ENCODE measurements at places on chromosomes 4 and X.

- DNase-seq: no peak
These were observed 69.2 kb downstream of the KIT start for GRCh38 chr4:54726907-54727306.

DNA sequence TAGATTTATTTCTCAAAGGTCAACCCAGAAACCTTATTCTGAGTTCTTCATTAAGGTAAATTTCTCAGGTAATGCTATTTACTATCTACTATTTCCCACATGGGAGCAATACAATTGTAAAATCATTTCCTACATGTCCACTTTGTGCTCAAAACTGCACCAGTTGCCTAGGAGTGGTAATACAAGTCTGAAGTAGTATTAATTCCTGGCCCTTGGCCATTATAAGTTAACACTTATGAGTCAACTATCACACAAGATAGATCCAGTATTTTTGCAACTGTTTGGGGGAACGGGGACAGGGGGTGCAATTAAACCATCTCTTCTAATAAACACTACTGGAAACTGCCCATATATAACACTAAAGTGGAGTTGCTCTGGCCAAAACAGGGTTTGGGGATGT, 48.9 kb downstream of the ACSL4 start:
- no peak for DNase-seq

DNA sequence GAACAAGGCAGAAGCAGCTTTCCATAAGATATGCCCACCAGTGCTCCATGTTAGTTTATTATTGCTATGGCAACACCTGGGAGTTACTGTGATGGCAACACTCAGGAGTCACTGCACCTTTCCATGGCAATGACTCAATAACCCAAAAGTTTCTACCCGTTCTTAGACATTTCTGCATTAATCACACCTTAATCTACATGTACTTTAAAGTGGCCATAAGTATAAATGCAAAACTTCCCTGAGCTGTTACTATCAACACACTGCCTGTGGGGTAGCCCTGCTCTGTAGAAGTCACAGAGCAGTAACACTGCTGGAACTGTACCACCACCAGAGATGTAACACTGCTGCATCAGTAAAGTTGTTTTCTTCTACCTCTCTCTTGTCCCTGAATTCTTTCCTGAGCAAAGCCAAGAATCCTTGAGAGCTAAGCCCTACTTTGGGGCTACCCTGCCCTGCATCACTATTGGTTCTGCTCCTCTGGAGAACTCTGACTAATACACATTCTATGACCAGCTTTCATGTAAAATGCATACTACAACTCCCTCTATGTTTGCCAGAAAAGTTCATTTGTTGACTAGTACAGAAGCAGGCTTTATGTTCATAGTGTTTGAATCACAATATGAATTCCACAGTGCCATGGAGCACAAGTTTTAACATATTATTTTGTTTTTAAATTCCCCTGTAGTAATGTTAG, 43.5 kb upstream of the GPR174 start:
- no peak for DNase-seq

- DNase-seq: no peak
These were observed 5.1 kb upstream of the ARL13A start for GRCh38 chrX:100964362-100964761.

DNA sequence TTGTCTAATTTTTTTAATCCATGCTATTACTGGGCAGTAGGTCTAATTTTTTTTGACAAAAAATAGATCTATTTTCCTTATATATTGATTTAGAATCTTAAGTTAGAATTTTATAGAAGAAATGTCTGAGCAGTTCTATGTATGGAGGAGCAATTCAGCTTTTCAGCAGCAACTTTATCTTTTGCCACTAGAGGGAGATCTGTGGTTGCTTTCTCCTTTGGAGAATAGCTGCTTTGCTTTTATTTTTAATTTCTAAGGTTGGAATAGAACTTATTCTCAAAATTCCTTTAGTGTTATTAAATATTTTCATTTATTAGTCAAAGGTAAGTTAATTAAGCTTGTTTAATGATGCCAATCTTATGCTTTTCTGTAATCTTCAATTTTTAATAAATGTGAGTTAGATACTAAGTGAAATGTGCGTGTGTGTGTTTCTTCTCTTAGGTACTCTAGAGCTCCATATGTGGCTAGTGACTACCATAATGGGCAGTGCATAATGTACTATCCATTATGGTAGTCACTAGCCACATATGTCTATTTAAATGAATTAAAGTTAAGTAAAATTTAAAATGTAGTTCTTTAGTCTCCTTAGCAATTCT, 29.3 kb downstream of the FAM199X start:
- DNase-seq: no peak

- no peak for DNase-seq
These were observed 117.5 kb upstream of the VCX2 start for GRCh38 chrX:8288590-8288989.

Data from pancreas (tissue), 10 donors.